ENCODE measurements at places on chromosomes 11 and 22. TPM values are rescaled to one million over a fixed set of nuclear protein-coding genes. Genes with fewer than 3 reads are reported as not detected.

DNA sequence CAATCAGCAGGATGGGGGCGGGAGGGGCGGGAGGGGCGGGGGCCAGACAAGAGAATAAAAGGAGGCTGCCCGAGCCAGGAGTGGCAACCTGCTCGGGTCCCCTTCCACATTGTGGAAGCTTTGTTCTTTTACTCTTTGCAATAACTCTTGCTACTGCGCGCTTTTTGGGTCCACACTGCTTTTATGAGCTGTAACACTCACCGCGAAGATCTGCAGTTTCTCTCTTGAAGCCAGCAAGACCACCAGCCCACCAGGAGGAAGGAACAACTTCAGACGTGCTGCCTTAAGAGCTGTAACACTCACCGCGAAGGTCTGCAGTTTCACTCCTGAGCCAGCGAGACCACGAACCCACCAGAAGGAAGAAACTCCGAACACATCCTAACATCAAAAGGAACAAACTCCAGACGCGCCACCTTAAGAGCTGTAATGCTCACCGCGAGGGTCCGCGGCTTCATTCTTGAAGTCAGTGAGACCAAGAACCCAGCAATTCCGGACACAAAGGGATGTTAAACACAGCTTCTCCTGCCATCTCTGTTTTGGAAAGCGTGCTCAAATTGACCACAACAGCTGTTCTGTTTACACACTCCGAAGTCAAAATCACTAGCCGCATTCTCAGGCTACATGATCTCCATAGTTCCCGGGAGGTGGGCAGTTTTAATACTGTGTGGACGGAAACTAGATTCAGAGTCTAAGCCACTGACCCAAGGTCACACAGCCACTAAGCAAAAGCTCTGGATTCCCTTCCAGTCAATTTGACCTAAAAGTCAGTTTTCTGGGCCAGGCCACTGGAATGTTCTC is 11.9 kb downstream of the PLAAT2 start:
- DNase-seq = peak; percentile 18

Gene ALG12
- total RNA-seq = 19.1 TPM

- DNase-seq = no peak
Observed at GRCh38 chr11:64868904-64869570, 9.4 kb downstream of the EHD1 start.

- no peak for DNase-seq
Observed at GRCh38 chr22:29994027-29994715, 86.1 kb upstream of the HORMAD2 start.

Gene OR6T1
- not detected for total RNA-seq

GRCh38 chr11:68002575-68002937 is 1.3 kb downstream of the UNC93B1 start:
- no peak for DNase-seq

Gene MS4A6E
- total RNA-seq = not detected
